ENCODE measurements at places on chromosomes 4 and X.

DNA sequence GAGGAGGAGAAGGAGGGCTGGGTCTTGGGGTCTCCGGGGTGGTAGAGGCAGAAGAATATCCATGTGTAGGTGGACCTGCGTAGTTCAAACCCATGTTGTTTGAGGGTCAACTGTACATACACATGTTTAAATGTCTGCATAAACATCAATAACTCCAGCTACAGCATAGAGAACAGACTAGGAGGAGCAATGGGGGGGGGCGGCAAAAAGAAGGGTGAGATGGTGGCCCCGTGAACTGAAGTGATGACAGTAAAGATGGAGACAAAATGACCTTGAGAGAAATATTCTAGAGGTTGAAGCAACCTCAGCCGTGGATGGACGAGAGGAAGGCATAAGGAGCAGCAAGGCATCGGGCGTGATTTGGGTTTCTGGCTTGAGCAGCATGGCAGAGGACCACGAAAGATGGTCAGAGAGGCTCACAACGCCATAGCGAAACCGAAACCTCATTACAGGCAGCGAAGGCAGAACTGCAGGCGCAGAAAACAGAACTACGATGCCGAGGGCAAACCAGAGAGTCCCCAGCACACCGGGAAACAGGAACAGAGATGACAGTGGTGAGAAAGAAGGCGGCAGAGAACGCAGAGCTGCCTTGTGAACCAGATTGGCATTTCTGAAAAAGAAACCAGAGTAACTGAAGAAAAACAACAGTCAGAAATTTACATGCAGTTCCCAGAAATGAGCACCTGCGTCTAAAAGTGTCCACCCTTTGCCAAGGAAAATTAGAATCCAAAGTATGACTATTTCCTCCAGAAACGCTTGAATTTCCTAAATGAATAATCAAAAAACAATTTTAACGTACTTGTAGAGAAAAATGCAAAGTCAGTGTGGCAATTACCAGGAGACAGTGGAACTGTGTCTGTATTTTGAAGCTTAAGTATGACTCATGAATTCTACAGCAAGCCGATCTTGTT is 50.3 kb upstream of the ENPP6 start:
- peak; percentile 47 for DNase-seq

DNA sequence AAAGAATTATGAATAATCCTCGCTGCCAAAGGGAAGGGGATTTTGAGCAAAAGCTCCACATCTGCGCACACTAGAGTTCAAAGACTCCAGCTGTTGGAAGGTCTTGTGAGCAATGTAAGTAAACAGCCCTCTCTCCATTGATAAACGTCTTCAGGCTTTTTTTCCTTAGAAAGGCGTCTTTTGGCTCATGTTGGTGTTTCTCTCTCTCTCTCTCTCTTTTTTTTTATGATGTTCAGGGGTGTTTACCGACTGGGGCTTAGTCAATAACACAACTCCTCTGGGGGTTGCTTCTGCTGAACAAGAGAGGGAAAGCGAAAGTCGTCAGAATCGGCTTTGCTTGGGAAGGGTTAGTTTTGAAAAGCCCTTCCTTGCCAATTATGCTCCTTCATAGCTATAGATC is 53.2 kb upstream of the C1QTNF7 start:
- DNase-seq: no peak

DNA sequence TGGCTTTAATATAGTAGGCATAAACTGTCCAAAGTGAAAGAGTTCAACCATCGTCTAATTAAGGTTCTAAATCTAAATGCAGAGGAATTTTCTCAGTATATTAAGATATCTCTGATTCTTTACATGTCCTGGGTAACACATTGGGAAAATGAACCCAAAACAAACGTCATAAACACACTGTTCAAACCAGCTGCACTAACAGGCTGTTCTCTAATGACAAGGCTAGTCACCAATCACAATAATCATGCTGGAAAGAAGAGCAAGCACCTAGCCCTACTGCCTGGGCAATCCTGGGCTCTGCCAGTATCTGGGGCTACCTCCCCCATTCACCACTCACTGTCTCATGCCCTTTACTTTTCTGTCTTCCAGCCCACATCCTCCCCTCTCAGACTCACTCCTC is 107.9 kb downstream of the EFHC2 start:
- no peak for DNase-seq

DNA sequence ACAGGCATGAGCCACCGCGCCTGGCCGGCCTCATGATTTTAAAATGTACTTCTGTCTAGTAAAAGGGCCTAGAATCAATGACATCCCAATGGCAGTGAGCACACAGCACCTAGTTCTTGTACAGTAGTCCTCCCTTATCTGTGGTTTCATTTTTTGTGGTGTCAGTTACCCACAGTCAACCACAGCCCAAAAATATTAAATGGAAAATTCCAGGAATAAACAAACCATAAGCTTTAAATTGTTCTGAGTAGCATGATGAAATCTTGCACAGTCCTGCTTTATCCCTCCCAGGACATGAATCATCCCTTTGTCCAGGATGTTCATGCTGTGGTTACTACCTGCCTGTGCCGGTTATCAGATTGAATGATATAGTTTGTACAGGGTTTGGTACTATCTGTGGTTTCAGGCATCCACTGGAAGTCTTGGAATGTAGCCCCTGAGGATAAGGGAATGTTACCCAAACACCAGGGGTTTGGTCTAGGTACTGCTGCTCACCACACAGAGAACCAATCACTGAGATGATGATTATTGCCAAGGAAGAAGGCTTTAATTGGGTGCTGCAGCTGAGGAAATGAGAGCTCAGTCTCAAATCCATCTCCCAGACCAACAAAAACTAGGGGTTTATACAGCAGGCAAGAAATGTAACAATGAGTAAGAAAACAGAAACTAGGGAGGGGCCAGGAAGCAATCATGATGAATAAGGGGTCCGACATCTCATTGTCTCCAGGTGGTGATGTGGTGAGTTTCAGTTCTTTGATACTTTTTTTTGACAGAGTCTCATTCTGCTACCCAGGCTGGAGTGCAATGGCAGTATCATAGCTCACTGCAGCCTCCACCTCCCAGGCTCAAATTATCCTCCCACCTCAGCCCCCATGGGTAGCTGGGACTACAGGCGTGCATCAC is 16.2 kb upstream of the FHL1 start:
- no peak for DNase-seq

DNA sequence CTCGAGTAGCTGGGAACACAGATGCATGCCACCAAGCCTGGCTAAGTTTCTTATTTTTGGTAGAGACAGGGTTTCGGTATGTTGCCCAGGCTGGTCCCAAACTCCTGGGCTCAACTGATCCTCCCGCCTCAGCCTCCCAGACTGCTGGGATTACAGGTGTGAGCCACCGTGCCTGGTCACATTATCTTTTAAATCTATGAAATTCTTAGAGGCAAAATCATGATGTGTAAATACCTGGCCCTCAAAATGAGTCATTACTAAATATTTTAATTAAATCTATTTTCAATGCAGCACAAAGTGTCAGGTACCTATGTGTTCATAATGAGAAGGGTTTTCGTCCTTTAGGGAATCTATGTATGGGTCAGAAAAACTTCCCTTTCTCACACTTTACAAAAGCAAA is 222.5 kb upstream of the GPC4 start:
- DNase-seq: no peak

DNA sequence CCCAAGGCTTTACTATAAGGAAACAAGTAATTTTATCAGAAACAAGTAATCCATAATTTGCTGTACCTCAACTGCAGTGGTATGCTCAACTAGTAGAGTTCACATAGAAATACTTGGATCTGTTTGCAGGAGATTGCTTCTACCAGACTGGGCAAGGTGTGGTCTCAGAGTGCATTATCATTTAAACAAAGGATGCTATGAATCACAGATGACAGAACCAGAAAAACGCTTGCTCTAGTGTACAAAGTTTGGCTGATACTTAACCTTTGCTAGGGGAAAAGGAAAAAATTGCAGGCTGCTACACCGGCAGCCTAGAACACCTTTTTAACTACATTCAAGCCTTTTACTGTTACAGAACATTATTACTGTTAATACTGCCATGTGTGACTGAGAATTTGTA is 97.1 kb downstream of the ENOX2 start:
- no peak for DNase-seq

DNA sequence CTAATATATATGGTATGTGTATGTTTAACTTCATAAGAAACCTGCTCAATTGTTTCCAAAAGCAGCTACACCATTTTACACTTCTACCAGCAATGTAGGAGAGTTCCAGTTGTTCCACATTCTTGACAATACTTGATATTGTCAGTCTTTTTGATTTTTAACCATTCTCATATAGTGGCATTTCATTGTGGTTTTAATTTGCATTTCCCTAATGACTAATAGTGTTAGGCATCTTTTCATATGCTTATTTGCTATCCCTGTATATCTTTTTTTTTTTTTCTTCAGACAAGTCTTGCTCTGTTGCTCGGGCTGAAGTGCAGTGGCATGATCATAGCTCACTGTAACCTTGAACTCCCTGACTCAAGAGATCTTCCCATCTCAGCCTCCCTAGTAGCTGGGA is 58.2 kb upstream of the TRIM2 start:
- no peak for DNase-seq

DNA sequence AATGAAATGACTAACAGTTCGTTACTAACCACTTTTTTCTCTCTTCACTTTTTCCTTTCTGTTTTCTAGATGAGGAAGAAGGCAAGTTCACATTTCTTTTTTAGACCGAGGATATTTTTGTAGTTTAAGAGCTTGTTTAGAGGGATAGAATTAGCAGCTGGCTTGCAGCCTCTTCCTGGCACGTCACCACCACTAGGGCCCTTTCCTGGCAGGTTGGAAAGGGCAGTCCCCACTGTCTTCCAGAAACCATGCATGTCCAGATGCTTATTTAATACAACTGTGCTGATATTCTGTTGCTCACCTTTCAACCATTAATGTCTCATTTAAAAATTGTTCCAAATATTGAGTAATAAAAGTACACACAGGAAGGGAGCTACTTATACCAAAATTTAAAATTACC is 209.5 kb upstream of the PACRGL start:
- DNase-seq: no peak
